ENCODE measurements at places on chromosomes 6 and 20.

DNA sequence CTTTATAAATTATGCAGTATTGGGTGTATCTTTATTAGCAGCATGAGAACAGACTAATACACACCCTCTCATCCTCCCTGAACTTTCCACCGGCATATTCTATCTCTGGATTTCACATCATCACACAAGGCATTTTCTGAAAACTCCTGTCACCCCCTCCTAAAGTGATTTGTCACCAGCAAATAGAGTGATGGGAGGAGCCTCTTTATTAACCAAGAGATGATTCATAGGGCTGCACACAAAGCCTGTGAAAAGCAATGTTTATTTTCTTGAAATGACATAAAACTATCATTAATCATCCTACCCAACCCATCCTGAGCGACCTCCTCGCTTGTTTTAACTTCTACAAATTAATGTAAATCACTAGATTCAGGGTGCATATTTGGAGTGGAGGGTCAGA is 394.7 kb upstream of the SULF2 start:
- DNase-seq, result no peak

DNA sequence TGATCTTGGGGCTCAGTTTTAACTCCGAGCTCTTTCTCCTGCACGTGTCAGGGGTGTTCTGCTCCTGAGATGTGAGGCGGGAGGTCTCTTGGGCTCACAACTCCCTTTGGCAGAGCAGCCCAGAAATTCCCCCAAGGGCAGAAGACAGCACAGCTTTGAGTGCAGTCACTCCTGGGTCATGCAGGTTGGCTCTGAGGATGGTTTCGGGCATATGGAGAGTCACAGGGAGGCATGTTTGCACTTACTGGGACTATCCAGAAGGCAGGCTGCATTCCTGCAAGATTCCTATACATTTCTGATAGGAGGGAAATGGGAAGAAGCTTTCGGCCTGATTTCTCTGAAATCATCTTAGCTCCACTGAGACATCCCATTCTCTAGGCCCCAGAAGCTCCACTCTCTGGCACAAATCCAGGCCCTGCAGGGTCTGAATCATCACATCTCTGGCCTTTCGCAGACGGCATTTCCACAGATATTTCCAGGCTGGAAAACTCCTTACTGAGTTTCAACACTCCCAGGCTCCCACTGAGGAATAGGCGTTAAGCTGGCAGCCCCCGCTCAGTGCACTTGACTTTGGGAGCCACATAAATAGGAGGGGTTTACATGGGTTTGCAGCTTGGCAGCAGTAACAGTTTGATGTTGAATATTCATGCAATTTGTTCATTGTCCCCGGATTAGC is 39.7 kb downstream of the AGPAT4 start:
- no peak for DNase-seq

DNA sequence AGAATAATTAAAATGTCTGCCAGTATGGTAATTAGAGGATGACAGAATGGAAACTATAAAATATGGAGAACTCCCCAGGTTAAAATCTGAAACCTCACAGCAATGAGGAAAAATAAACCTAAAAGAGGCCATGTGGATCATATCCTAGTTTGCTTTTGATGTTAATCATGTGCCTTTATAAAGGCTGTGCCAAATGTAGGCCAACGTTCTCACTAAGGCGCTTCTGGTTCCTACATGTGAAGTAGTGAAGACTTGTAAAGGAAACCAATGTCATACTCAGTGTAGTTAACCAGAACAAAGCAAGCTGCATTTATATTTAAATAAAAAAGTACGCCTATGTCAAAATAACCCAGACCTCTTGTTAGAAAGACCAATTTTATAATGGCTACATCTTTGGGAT is 113.7 kb upstream of the FAM184A start:
- DNase-seq, result no peak

DNA sequence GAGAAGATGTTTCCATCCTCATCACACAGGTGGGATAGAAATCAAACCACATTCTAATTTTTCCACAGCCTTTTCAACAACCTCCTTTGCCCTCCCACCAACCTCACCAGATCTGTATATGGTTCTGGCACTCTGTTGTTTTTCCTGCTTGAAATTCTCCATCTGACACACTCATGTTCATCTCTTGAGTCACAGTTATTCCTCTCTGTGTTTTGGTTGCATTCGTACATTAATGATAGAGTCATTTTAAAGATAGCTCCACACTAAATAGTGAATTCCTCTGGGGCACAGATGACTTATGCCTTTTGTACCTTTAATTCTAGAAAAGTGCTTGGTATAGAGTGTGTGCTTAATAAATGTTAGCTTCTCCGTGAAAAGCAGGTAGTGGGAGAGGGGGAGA is 1.4 kb upstream of the GCLC start:
- no peak for DNase-seq

GRCh38 chr20:47597090-47597489 is 95.4 kb downstream of the NCOA3 start:
- DNase-seq, result no peak

- no peak for DNase-seq
Observed at GRCh38 chr20:48674461-48674860, 153.3 kb downstream of the PREX1 start.

- DNase-seq, result no peak
Observed at GRCh38 chr6:57021086-57021720, 25.3 kb upstream of the KIAA1586 start.

DNA sequence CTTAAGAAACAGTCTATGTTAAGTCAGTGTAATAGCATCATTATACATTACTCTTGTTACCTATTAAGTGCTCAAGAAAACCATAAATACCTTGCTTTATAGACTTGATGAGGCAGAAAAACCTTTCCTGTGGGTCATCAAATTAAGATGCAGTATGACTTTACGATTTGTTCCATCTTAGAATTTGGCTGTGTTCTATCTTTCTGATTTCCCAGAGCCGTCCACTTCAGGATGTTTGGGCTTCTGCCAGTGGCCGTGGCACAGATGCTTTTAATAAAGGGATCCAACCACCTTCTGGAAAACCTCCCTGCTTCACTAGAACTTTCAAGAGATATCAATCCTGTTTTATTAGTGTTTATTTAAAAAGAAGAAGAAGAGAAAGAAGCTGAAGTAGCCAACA is 71.2 kb downstream of the PDE7B start:
- DNase-seq, result no peak
